Progenitor cell of endocrine pancreas (in vitro differentiated cells): ENCODE measurements at places on chromosomes 4 and X. TPM values are rescaled to one million over a fixed set of nuclear protein-coding genes. Genes with fewer than 3 reads are reported as not detected.

The GLRB gene
- 9.3 and 11.9 TPM in 2 replicates for total RNA-seq

DNA sequence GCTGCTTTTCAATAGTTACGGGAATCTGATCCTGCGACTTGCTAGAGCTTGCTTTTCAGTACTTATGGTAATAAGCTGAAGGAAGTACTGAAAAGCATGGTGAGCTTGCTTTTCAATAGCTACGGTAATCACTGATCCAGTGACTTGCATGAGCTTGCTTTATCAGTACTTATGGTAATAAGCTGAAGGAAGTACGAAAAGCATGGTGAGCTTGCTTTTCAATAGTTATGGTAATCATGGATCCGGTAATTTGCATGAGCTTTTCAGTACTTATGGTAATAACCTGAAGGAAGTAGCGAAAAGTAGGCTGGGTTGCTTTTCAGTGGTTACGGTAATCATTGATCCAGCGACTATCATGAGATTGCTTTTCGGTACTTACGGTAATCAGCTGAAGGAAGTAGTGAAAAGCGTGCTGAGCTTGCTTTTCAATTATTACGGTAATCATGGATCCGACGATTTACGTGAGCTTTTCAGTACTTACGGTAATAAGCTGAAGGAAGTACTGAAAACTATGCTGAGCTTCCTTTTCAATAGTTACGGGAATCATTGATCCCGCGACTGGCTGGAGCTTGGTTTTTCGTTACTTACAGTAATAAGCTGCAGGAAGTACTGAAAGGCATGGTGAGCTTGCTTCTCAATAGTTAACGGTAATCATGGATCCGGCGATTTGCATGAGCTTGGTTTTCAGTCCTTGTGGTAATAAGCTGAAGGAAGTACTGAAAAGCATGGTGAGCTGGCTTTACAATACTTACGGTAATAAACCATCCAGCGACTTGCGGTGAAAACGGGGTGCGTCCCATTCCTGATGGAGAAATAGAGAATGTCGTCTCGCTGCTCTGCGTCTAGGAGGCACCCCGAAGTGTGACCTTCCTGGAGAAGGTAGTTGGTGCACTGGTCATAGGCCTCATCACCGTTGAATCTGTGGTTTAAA, 6.5 kb downstream of the CRLF2 start:
- no peak for DNase-seq

The HSD17B11 gene
- 28.2 and 31.7 TPM in 2 replicates for total RNA-seq

GRCh38 chrX:55135171-55135570, 46.4 kb downstream of the PAGE2 start:
- DNase-seq = no peak

DNA sequence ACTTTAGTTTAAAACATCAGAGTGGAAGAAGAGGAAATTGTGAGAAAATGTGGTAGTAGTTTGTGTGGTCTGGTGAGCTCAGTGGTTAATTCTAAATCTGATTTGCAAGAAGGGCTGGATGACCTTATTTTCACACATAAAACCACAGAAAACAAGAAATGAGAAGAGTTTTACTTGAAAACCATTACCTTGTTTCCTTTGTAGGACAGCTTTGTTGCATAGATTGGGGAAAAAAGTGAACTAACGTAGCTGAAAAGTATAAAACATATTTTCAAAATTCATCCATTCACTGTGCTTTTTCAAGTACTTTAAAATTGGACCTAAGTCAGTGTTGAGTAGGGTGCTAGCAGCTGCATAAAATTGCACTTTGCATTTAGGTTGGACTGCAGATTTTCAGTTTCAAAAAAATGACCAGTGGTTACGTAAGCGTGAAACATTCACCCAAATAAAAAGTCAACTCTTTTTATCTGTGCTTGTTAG, 211.3 kb downstream of the ARHGAP10 start:
- no peak for DNase-seq

DNA sequence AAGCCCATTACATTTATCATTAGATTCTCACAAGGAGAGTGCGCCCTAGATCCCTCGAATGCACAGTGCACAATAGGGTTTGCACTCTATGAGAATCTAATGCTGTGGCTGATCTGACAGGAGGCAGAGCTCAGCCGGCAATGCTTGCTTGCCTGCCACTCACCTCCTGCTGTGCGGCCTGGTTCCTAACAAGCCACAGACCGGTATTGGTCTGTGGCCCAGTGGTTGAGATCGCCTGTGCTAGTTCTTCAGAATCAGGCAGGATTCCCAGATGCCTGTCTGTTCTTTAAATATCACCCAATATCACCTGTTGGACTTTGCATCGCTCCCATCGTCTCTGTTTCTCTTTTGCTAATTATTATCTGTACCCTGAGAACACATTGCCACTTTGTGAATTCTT, 14.0 kb downstream of the DSPP start:
- no peak for DNase-seq

The OTC gene
- 0.31 TPM in 1 of 2 replicates, not detected in the other for total RNA-seq

- no peak for DNase-seq
Observed at GRCh38 chr4:147580396-147580795, 36.8 kb upstream of the TMEM184C start.

DNA sequence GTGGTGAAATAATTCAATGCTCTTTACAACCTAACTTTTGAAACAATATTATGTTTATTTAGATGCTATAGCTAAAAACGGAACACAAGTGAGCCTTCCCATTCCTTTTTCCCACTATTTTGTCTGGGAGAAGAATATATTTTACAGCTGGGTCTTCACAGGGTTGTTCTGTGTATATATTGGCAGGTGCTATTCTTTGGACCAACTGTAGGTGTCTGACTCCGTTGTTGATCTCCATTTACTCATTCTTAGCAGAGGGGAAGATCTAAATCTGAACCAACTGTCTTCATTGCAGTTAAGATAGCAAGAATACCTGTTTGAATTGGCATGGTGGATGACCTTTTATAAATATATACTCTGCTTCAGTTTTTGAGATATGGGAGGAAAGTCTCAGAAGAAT, 257.4 kb downstream of the CFAP299 start:
- no peak for DNase-seq

DNA sequence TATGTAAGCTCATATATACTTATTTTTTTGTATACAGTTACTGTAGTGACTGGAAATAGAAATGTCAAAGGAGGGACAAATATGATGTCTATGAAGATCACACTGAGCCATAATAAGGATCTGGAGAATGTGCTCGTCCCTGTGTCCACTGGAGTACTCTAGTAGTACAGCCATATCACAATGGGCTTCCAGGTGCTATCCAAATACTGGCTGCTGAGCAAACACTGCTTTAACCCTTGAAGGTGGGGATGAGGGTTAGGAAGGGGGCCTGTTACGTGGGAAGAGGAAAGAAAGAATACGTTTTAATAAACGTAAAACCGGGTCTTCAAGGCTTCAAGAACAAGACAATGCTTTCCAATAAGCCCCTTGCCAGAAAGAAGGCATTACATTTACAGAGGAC, 29.8 kb upstream of the TMEM150C start:
- no peak for DNase-seq

DNA sequence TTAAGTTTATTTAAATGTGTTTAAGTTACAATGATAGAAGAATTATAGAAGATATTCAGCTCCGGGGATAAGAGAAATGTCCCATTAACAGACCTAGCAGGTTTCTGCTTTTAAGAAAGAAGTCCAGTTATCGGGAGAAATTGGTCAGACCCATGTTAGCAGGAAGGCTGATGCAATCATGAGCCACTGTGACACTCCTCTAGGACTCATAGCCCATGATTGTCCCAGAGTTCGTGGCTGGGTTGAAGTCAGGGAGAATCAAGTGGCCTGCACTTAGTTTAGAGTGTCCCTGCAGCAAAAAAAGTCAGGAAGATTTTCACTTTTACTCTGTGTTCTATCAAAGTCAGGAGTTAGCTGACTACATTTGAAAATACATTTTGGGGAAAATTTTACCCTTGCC, 72.0 kb downstream of the TMEM144 start:
- DNase-seq = no peak

The CT47B1 gene
- not detected in 2 replicates for total RNA-seq

DNA sequence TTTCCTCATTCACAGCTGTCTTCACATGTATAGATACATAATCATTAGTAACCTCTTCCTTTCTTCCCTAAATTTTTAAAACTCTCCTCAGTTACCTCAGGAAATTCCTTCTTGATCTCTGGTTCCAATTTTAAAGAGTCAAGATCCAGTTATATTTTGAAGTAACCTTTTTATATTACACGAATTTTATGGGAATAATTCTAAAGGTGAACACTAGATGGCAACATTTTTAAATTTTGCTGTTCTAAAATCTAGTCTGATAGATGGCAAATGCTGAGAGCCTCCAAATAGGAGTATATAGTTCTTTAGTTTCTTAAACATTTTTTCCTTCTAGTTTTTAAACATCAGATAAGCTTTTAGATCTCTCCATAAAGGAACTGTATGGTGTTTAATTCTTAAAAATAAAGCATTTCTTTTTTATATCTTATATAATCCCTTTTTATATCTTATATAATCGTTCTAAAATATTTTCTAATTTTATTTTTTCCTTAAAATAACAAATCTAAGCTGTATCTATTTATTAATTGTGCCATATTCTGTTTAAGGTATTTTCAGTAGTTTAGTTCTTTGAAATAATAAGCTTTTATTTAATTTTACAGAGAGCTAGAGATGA, 37.9 kb upstream of the PAPSS1 start:
- no peak for DNase-seq

GRCh38 chrX:41421071-41421729, 25.9 kb upstream of the NYX start:
- DNase-seq = no peak

DNA sequence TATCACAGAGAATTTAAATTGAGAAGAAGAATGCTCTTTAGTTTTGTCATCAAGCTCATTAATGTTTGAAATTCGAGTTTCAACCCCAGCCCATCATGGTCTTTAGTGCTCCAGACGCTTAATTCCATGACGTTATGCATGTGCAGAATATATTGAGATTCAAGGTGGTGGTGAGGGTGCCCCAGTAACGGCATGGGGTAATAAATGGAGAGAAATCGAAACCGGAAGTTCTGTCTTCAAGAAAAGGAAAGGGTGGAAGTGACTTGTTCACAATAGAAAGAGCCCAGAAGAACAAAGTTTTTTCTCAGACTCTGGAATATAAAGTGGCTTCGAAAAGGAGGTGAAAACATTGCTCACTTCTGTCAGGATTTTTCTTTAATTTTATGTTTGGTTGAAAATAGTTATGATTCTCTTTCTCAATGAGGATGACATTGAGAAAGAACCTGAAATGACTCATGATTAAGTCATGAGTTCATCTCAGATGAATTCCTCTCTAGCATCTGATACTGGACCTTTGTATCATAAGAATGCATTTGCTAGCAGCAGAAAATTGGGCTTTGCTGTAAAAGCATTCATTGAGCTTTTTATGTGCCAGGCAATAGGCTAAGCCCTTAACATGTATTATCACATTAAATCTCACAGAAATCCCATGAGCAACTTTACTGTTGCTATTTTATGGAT, 779 bp upstream of the DDX60L start:
- DNase-seq = no peak

DNA sequence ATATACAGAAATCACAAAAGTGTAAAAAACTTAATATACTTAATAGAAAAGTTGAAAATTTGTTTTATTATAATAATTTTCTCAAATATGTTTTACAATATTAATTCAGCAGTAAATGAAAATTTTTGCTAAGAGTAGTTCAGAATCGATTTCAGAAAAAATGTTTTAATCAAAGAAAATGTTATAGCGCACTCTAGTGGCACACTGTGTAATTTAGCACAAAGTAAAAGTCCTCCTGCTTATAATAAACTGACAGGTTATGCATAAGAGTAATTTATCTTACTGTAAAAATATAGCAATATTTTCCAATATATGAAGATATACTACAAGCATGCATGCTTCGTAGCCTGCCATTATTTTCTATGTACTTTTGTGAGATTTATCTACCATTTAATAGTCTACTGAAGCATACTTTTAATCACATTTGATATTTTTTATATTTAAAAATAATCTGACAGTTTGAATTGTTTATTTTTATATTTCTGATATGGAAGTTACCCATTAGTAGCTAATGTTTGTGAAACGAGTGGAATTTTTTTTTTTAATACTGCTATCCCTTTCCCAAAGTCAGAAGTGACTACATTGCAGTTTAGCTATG, 217.9 kb upstream of the KLHL4 start:
- DNase-seq = no peak

DNA sequence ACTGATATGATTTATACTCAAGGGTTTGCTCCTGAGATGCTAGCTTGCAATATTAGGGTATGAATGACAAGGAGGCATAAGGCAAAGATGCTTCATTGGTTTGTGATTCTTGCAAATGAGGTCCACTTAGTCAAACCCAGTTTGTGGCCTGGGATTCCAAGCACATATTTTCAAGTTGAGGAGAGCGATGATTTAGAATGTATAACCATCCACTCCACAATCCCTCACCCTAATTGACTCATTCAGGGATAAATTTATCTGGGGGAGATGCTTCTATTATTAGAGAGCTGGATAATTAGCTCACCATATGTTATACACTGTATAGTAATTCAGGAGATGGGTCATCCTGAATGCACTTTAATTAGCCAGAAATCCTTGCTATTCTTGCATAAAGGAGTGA, 118.3 kb upstream of the PUDP start:
- DNase-seq = no peak

DNA sequence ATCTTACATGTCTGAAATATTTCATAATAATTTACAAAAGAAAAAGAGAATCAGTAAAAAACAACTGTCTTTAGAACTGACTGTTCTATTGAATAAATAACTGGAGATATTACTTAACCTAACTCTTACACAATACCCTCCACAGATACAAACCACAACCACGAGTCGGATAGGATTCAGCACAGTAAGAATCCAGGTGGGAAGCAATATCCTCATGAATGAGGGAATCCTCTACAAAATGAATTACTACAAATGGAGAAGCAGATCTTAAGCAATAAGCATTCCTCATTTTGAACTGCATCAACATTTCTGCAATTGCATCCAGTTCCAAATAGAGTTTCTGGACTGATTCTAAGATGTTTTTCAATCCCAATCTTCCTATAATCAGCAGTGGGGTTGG, 227.1 kb downstream of the SH2D1A start:
- no peak for DNase-seq

DNA sequence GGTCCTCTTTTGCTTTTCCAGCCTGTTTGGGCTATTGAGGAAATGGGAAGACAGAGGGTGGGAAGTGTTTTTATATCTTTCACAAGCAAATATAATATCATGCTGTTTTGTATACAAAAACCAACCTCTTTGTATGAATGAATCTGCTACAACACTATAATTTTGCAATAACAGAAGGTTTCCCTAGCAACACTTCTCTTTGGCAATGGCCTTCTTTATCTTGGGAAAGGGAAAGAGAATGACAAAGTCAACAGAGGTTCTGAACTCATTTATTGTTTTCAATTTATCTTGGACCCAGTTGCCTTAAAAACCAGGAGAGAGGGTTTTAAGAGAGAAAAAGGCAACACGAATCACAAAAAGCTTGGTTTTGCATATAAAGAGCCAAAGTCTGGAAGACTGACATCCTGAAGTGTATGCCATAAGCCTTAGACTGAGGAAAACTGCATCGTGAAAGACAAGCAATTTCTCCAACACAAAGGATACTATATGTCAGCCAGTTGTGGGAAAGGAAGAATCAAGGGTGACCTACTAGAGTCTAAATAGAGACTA, 121.8 kb upstream of the FAM241A start:
- no peak for DNase-seq

- DNase-seq = no peak
Observed at GRCh38 chrX:10098270-10098713, 58.5 kb upstream of the CLCN4 start.

GRCh38 chrX:47199286-47199685, 5.7 kb downstream of the UBA1 start:
- no peak for DNase-seq

GRCh38 chr4:174210952-174211490, 72.4 kb downstream of the FBXO8 start:
- DNase-seq = no peak

- DNase-seq = no peak
Observed at GRCh38 chr4:69568787-69569186, 70.7 kb downstream of the UGT2A2 start.

The PDE6B gene
- total RNA-seq = 10.4 TPM in 2 replicates
